ENCODE measurements at places on chromosomes 11 and 22. TPM values are rescaled to one million over a fixed set of nuclear protein-coding genes. Genes with fewer than 3 reads are reported as not detected.

TP53I11 gene
- total RNA-seq: 64.8 TPM

POGLUT3 gene
- total RNA-seq: 19.5 TPM

AGBL2 gene
- 0.42 TPM for total RNA-seq

EFCAB6 gene
- 1.2 TPM for total RNA-seq

TRIM22 gene
- 31.1 TPM for total RNA-seq

TIMP3 gene
- total RNA-seq: 632 TPM

YPEL4 gene
- 0.50 TPM for total RNA-seq

MTFP1 gene
- total RNA-seq: 1.2 TPM

DEUP1 gene
- not detected for total RNA-seq

ARHGAP20 gene
- total RNA-seq: 5.1 TPM

Data from esophagus muscularis mucosa (tissue), 4 donors.